ENCODE measurements at places on chromosomes 1 and 21.

- DNase-seq: peak; percentile 86
Observed at GRCh38 chr1:19439464-19440171, 45.7 kb downstream of the CAPZB start.

- DNase-seq: no peak
Observed at GRCh38 chr21:31666445-31667010, 7.0 kb downstream of the SOD1 start.

GRCh38 chr21:30962013-30962412 lies 76.3 kb downstream of the KRTAP19-8 start:
- no peak for DNase-seq

DNA sequence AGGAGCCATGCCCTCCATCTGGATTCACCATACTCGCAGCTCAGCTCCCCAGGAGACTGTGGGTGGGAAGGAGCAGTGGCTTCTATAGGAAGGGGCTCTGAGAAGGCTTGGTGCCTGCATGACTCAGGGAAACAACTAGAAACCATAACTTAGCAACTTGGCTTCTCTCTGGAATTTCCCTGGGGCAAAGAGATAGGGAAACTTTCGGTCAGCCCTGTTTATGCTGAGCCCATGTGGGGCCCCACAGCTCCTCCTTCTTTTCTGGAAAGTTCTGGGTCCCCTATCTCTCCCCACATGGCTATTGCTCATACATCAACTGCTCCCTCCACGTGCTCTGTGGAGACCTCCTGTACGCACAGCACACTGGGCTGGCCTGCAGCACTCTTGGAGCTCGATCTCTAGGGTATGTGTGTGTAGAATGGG lies 39.3 kb downstream of the PLEKHA6 start:
- DNase-seq: no peak

GRCh38 chr21:37432710-37433455 lies 66.3 kb downstream of the DYRK1A start:
- DNase-seq: no peak

DNA sequence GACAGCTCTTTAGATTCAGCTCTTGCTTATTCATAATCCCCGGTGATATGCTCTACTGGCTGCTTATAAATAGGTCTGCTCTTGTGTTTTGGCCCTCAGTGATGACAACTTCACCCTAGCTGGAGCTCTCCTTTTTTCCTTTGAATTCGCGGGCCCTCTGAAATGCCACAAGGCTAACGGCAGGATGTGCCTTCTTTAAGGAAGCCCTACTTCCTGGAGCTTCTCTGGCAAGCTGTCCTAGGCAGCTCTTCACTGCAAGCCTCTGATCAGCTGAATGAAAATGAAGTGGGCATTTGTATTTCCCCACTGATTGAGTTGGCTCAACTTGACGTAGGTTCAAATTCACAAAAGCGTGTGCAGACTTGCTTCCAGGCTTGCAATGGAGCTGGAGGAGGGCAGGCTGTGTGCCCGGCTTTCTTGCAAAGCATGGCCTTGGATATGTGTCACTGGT lies 22.2 kb downstream of the SGIP1 start:
- DNase-seq: no peak

DNA sequence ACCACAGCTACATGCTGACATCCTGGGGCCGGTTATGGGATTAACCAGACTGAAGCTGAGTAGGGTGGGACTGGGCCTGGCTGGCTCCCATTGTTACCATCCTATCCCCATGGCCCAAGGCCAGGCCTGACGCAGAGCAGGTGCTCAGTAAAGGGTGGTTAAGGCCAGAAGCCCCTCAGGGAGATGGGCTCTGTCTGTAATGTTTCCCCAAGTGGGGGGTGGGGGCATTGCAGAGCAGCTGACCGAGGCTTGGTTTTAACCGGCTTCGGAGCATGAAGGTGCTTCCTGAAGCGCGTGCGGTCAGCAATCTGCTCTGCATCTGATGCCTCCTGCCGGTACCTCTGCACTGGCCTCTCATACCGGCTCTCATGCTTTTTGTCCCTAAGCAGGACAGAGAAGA lies 83.4 kb upstream of the ACTL8 start:
- DNase-seq: no peak

DNA sequence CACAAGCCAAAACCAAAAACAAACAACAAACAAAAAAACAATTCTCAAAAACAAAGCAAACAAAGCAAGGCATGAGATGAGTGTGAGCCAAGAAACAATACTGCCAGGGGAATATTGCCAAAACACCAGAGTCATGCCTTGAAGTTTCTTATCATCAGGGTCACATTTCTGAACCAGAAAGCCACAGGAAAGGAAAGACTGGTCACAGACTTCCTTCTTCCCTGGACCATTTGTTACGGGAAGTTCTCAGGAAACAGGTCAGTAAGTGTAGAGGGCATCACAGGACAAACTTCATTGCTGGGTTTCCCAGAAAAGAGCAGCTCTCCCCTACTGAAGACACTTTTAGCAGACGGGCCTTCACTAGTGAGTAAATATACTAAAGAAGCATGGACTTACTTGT lies 191.2 kb downstream of the GABPA start:
- no peak for DNase-seq

- no peak for DNase-seq
Observed at GRCh38 chr1:109501644-109502363, 7.7 kb downstream of the AMIGO1 start.

GRCh38 chr1:85630493-85630892 lies 49.9 kb downstream of the CCN1 start:
- no peak for DNase-seq

DNA sequence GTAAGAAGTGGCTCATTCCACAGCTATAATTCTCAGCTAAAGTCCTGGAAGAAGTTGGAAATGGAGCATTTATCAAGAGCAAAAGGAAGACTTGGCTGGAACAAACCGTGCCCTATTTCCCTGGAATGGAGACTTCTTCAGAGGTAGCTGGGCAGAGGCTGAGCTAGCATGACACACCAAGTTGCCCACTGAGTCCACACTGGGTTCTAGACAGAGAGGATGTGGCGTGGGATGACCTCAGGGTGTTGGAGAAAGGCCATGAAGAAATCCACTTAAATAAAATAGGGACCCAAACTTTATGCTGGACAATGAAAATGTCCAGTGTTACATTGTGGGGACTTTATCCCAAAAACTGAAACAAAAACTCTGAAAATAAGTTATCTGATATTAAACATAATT lies 116.2 kb downstream of the KCNJ6 start:
- no peak for DNase-seq

Data from thyroid gland (tissue), 4 donors.